Prostate gland (tissue), 2 donors: ENCODE measurements at places on chromosomes 7 and 10. TPM values are rescaled to one million over a fixed set of nuclear protein-coding genes. Genes with fewer than 3 reads are reported as not detected.

GRCh38 chr7:133470-133869 lies 58.9 kb upstream of the FAM20C start:
- no peak overlapping the region for H3K27ac ChIP-seq
- no peaks in the 10 kb centered on the region for H3K4me1 ChIP-seq
- no peaks in the 10 kb centered on the region for H3K27me3 ChIP-seq
- no peaks in the 10 kb centered on the region for H3K36me3 ChIP-seq
- no peak overlapping the region for H3K4me3 ChIP-seq

DNA sequence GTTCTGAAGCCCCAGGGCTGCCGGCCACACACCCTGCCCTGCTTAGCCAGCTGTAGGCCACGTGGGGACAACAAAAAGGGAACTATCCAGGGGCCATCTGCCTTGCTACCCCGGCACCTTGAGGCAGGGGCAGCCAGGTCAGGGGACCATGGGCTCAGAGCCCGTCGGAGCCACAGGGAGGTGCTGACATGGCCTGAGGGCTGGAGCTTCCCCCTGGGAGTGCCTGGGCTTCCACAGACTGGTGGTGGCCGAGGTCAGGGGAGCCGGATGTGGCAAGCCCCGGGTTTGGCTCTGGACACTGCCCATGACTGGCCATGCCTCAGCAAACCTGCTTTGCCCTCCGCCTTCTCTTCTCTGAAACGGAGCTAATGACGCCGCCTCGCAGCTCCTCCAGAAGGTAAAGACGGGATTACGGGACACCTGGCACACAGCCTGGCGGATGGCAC lies 178.5 kb downstream of the EBF3 start:
- H3K27ac ChIP-seq = no peak overlapping the region
- no peaks in the 10 kb centered on the region for H3K27me3 ChIP-seq
- peak; percentile 40 for DNase-seq
- no peaks in the 10 kb centered on the region for H3K4me1 ChIP-seq
- H3K36me3 ChIP-seq = no peaks in the 10 kb centered on the region

DNA sequence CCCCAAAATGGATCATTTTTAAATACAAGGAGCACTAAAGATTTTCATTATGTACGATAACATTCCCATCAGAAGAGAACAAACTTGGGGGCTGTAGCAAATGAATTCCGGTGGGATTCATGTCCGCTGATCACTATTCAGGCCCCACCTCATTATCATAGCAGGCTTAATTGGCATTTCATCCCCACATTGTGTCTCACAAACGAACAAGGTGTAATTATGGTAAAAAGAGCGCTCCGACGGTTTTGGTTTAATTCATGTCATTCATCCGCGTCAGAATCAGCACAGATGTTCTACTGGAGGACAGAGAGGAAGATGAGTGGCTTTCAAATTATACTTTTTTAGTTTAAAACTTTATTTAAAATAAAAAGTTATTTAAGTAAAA lies 124.7 kb downstream of the MAD1L1 start:
- no peaks in the 10 kb centered on the region for H3K27me3 ChIP-seq
- H3K27ac ChIP-seq = no peak overlapping the region
- no peak for DNase-seq
- no peaks in the 10 kb centered on the region for H3K4me1 ChIP-seq
- H3K36me3 ChIP-seq = no peaks in the 10 kb centered on the region
- H3K4me3 ChIP-seq = no peak overlapping the region

DNA sequence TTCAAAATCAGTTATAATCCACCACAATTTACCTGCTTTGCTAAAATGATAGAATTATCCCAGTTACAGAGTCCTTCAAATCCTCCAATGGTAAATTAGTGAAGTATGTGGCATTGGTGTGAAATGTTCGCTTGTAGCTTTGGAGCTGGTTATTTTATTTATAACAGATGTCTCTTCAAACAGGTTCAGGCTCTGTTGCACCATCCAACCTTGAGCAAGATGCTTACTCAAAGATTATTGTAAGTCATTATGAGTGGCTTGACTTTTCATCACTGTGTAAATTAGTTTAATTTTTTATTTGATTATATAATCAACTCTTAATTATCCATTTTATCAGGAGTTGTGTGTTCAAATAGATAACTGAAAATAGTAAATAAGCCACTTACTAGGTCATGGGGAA lies 99.4 kb downstream of the BTRC start:
- H3K27me3 ChIP-seq = no peaks in the 10 kb centered on the region
- H3K36me3 ChIP-seq = no peaks in the 10 kb centered on the region
- no peak overlapping the region for H3K27ac ChIP-seq
- no peak for DNase-seq

DNA sequence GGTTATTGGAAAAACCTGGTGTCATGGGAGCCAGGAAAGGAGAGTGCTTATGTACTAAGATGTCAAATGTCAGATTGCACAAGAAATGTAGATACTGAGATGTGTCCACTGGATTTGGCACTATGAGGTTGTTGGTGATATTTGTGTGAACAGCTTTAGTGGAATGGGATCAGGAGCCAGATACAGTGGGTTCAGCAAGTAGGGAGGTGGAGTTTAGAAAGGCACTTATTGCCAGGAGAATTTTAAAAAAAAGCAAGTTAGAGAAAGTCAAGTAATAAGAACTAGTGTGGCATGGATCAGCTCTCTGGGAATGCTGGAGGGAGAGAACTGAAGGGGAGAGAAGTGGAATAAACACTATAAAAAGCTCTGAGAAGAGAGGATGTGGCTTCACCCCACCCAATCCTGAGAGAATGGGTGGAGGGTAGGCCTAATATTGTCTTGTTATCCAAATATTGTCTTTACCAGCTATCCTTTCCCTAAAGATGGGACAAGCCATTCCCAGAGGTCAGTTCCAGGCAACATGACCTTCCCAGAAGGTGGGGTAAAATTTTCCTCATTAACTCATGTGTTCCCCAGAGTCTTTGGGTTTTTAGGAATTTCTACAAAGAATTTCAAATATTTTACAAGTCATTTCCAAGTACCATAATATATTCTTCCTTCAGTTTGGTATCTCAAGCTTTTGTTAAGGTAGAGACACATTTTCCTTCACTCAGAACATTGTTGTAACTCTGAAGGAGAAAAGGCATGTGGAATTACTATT lies 42.3 kb downstream of the ENTPD1 start:
- H3K27me3 ChIP-seq = no peaks in the 10 kb centered on the region
- no peak for DNase-seq
- no peak overlapping the region for H3K4me3 ChIP-seq
- H3K36me3 ChIP-seq = no peaks in the 10 kb centered on the region

DNA sequence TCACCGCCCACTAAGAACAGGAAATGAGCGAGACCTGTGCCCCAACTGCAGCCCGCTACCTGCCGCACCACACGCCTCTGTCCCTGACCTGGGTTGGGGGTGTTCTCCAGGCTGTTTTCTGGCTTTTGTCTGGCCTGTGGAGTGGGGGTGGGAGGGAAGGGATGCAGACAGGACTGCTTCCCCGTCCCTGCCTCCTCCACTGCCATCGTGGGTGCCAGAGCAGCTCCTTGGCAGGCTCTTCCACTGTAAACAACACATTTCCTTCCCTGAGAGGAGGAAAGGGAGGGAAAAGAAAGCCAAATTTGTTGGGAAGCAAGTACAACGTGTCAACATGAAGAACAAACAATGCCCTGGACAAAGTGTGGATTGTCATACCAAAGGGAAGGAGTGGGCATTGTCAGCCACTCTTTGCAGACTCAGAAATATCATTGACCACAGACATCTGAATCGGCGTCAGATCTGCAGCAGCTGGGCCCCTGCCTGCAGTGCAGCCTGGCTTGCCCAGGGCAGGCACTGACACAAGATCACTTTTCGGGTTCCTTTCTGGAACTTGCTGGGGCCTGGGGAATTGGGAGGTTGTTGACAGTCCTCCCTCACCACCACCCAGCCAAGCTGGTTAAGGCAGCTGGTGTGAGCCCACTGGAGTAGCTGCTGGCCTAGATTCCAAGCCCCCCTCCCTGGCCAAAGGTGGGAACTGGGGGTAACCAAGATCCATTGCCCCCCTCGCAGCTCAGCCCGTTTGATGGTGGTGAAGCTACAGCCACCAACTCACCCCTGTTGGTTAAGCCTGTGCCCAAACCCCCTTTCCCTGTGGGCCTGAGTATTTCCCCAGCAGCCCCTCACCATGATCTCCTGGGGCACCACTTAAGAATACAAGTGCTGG lies 22.6 kb upstream of the TRIM8 start:
- no peaks in the 10 kb centered on the region for H3K36me3 ChIP-seq
- H3K4me3 ChIP-seq = no peak overlapping the region
- peaks cover 35% of the 10 kb centered on the region for H3K4me1 ChIP-seq
- peak; percentile 39 for DNase-seq
- peak overlapping the region; percentile 60 for H3K27ac ChIP-seq
- H3K27me3 ChIP-seq = no peaks in the 10 kb centered on the region

- H3K36me3 ChIP-seq = no peaks in the 10 kb centered on the region
- peak; percentile 61 for DNase-seq
- peaks cover 4% of the 10 kb centered on the region for H3K4me1 ChIP-seq
Observed at GRCh38 chr7:28922624-28923331, 35.4 kb downstream of the TRIL start.

GRCh38 chr10:42645103-42645502 lies 6.7 kb upstream of the ZNF33B start:
- no peak overlapping the region for H3K4me3 ChIP-seq
- no peak overlapping the region for H3K27ac ChIP-seq
- no peaks in the 10 kb centered on the region for H3K27me3 ChIP-seq

DNA sequence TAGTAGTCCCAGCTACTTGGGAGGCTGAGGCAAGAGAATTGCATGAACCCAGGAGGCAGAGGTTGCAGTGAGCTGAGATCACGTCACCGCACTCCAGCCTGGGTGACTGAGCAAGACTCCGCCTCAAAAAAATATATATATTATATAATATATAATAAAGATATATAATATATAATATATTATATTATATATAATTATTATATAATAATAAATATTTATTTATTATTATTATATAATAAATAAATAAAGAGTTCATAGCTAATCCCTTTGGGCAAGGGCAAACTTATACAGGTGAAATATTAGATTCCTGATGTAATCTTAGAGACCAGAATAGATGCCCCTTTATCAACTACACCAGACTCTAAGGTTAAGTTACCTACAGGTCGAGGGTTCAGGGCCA lies 185.2 kb downstream of the PRPF18 start:
- H3K4me3 ChIP-seq = no peak overlapping the region
- no peaks in the 10 kb centered on the region for H3K4me1 ChIP-seq
- H3K27me3 ChIP-seq = no peaks in the 10 kb centered on the region
- no peak overlapping the region for H3K27ac ChIP-seq

GRCh38 chr10:4770801-4771553 lies 55.0 kb upstream of the AKR1E2 start:
- no peak overlapping the region for H3K4me3 ChIP-seq
- DNase-seq = no peak
- no peaks in the 10 kb centered on the region for H3K27me3 ChIP-seq
- H3K27ac ChIP-seq = no peak overlapping the region
- no peaks in the 10 kb centered on the region for H3K36me3 ChIP-seq

DNA sequence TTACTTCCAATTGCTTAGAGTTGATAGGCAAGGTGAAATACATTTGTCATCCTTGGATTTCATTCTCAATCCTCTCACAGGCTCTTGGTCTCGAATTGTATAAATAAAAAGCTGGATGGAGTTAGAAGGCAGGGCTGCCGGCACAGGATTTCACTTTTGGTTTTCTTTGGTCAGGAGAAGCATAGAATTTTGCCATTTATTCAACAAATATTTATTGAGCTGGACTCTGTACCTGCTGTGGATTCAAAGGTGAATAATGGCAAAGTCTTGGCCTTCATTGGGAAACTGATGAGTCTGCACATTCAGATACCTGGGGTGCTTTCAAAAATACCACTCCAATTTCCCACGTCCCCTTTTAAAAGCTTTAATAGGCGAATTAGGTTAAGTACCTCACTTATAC lies 49.7 kb downstream of the PDK4 start:
- H3K4me3 ChIP-seq = no peak overlapping the region
- H3K36me3 ChIP-seq = no peaks in the 10 kb centered on the region
- DNase-seq = no peak
- H3K4me1 ChIP-seq = peaks cover 23% of the 10 kb centered on the region
- H3K27ac ChIP-seq = peak overlapping the region; percentile 87

DNA sequence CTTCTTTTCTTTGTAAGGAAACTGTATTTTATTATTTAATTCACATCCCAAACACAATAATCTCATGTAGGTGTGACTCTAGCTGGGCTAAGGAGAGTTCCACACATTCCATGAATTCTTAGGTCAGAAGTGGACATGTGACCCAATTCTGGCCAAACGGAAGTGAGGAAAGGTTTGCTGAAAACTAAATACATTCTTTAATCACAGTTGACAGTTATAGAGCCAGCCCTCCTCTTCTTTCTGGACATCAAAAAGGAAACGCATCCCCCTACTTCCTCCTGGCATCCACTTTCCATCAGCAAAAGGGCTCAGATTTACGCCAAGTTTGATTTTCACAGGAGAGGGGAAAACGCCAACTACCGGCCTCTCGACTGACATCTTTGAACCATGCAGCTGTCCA lies 774.4 kb upstream of the POM121L12 start:
- H3K27me3 ChIP-seq = no peaks in the 10 kb centered on the region
- no peak overlapping the region for H3K4me3 ChIP-seq
- DNase-seq = no peak

GRCh38 chr10:6409971-6410643 lies 170.0 kb downstream of the PRKCQ start:
- no peak for DNase-seq
- peak overlapping the region; percentile 25 for H3K27ac ChIP-seq
- no peaks in the 10 kb centered on the region for H3K4me1 ChIP-seq
- H3K4me3 ChIP-seq = no peak overlapping the region
- no peaks in the 10 kb centered on the region for H3K27me3 ChIP-seq

GRCh38 chr7:3979611-3980299 lies 678.7 kb downstream of the SDK1 start:
- no peaks in the 10 kb centered on the region for H3K36me3 ChIP-seq
- H3K4me3 ChIP-seq = no peak overlapping the region
- H3K4me1 ChIP-seq = no peaks in the 10 kb centered on the region
- no peak overlapping the region for H3K27ac ChIP-seq
- no peak for DNase-seq

DNA sequence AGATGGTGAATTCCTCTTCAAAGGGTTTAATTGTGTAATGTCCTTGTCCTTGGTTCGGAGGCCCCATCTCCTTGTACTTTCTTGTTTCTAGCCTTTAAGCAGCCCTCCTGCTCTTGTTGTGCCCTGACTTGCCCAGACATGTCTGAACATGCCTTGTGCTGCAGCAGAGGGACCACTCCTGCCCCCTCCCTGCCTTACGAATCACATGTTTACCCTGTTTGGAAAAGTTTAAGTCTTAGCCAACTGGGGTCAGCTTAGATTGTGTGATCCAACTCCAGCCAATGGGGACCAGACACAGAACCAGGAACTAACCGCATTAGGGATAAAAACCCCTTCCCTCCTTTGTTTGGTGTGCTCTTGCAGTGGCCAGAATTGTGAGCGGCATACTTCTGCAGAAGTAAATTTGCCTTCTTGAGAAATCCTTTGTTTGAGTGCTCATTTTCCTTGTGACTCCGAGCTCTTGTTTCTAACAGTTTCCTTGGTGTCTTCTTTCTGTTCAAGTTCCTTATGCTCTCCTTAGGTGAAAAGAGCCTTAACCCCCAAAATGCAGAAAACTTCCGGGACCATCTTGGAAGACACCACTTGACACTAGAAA lies 29.4 kb downstream of the CLRN3 start:
- no peaks in the 10 kb centered on the region for H3K4me1 ChIP-seq
- no peak overlapping the region for H3K4me3 ChIP-seq
- no peaks in the 10 kb centered on the region for H3K27me3 ChIP-seq
- H3K27ac ChIP-seq = no peak overlapping the region

The EBF3 gene
- total RNA-seq = 7.8 TPM

The NRP1 gene
- 37.1 TPM for total RNA-seq

The SPDYE6 gene
- not detected for total RNA-seq

The AKR1D1 gene
- total RNA-seq = not detected

The LAMB1 gene
- 64.1 TPM for total RNA-seq

The SEMA3E gene
- 2.6 TPM for total RNA-seq

The PTPN20 gene
- total RNA-seq = 2.5 TPM

The TCF7L2 gene
- total RNA-seq = 9.8 TPM

The GET4 gene
- 50.0 TPM for total RNA-seq

The TUBB8 gene
- total RNA-seq = not detected
